Osteoblast (primary cell): ENCODE measurements at places on chromosomes 5 and 9. TPM values are rescaled to one million over a fixed set of nuclear protein-coding genes. Genes with fewer than 3 reads are reported as not detected.

The CAST gene
- total RNA-seq = 278 and 281 TPM in 2 replicates

DNA sequence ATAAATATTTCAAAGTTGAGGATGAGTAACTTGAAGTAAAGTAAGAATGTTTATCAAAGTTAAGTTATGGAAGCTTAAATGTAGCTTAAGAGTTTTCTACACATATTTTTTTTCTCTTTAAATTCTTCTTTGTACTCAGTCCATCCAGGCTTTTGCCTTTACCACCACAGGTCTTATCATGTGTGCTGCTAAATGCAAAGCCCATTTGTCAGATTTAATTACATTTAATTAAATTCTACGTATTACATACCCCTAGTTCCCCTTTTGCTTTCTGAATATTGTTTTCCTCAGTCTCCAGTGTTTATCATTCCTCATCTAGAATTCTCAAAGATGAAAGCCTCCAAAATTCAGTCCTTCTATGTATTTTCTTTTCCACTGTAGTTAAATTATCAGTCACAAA lies 1841.9 kb downstream of the EFNA5 start:
- no peaks in the 10 kb centered on the region for H3K36me3 ChIP-seq
- no peak overlapping the region for H3K27ac ChIP-seq
- no peak for DNase-seq
- no peaks in the 10 kb centered on the region for H3K4me1 ChIP-seq

The RASGEF1C gene
- total RNA-seq = under 0.01 TPM in 1 of 2 replicates, not detected in the other

The GCNT4 gene
- 2.5 and 2.7 TPM in 2 replicates for total RNA-seq

GRCh38 chr9:113523421-113524141 lies 60.1 kb downstream of the RGS3 start:
- H3K36me3 ChIP-seq = no peaks in the 10 kb centered on the region
- H3K27ac ChIP-seq = peak overlapping the region; percentile 13
- H3K4me1 ChIP-seq = peaks cover 25% of the 10 kb centered on the region
- H3K27me3 ChIP-seq = no peaks in the 10 kb centered on the region
- peak; percentile 91 for DNase-seq

DNA sequence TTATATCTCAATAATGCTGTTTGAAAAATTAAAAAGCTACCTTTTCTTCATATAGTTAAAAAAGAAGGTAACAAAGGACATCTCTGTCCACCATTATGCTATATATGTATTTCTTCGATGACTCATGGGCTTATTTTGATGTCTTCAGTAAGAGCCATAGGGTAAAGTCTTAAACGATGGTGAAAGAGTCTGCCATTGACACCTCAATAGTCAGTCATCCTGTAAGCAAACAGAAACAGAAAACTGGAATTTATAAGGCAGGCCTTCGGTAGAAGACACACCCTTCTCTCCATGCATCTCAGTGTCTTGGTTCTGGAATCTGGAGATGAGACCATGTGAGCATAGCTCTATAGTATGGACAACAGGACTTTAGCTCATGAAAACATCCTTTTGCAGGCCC lies 87.0 kb upstream of the ZNF462 start:
- H3K27ac ChIP-seq = no peak overlapping the region
- H3K36me3 ChIP-seq = no peaks in the 10 kb centered on the region
- DNase-seq = no peak
- H3K4me3 ChIP-seq = no peak overlapping the region
- no peaks in the 10 kb centered on the region for H3K4me1 ChIP-seq
- no peaks in the 10 kb centered on the region for H3K27me3 ChIP-seq

GRCh38 chr5:171913987-171914273 lies 92.5 kb downstream of the FBXW11 start:
- peaks cover 15% of the 10 kb centered on the region for H3K4me1 ChIP-seq
- H3K27me3 ChIP-seq = no peaks in the 10 kb centered on the region
- H3K36me3 ChIP-seq = no peaks in the 10 kb centered on the region

GRCh38 chr9:18365651-18366050 lies 108.3 kb upstream of the ADAMTSL1 start:
- H3K27ac ChIP-seq = no peak overlapping the region
- H3K4me1 ChIP-seq = peaks cover 28% of the 10 kb centered on the region
- no peak for DNase-seq
